Activated T-cell treated with anti-CD3 and anti-CD28 coated beads for 24 hours (primary cell): ENCODE measurements at places on chromosomes 7 and 10.

GRCh38 chr10:35909121-35909720 is 267.1 kb upstream of the FZD8 start:
- DNase-seq: no peak

- DNase-seq: no peak
These were observed 83.9 kb upstream of the ITGB1 start for GRCh38 chr10:33041783-33042437.

DNA sequence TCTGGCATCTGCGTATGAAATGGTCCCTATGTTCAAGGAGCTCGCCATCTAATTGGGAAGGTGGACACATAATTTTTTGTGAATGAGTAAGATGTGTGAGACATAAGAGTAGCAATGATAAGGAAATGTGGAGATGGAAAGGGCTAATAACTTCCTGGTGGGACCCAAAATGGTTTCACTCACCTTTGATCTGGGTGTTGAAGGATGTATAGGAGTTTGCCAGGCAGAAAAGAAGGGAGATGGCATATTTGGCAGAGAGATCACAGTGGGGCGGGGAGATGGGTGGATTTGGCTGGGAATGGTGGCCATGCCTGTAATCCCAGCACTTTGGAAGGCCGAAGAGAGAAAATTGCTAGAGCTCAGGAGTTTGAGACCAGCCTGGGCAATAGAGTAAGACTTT is 4.5 kb downstream of the POP7 start:
- DNase-seq: no peak

- DNase-seq: no peak
These were observed 5.8 kb upstream of the PRTFDC1 start for GRCh38 chr10:24958091-24958720.

DNA sequence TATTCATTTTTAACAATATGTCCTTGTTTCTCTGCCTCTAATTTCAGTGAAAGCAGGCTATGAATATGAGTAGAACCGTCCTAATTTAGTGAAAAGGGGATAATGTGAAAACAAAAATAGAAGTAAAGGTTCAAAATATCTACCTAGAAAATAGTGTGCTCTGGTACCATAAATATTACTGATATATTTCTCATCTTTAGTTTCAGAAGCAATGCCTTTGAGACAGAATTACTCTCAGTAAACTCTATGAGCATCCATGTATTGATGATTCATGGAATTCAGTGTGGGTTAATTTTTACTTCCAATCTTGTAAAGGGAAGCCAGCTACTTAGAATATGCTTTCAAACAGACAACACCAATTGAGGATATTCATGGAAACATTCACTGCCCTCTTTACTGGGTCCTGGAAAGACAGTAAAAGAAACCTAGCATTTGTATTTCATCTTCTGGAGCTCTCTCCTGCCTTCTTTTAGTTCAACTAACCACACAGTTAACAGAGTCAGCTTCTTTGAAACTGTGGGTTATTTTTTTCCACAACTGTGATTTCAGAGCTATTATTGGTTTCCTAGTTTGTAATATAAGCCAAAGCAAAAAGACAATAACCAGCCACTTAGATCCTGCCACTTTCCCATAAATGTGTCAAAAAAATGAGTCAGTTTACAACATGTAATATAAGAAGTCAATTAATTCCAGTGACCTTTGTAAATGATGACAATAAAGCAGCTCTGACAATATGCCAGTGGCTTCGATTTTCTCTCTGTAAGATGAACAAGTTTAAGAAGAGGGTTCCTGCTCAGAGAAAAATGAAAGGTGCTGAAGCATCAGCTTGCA is 1.7 kb downstream of the LRRN3 start:
- DNase-seq: no peak

DNA sequence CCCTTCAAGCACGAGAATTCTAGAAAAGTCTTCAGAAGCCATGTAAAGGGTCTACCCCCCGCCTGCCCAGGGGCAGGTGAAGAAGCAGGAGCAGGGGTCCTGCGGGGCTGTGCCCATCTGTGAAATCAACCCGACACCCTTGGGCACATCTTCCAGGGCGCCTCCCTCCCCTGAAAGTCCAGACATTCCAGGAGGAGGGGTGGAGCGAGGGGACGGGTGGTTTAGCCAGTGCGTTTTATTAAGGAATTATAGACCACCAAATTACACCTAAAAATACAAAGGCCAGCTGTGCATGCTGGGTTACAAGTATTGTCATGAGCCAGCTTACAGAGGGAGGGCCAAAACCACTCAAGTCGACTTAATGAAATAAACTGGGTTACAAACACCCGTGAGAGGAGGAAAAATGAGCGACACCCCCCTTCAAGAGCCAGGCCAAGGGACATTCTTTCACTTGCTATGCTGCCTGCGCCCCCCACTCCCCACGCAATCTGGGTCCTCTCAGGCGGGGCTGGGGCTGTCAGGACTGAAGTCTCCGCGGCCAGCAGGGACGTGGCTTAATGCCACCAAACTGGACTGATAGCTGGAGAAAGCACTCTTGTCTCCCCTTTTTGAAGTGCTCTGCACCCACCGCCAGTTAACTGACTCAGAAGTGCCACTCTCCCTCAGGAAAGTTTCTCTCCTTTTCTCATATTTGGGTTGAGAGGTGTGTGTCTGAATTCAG is 360.3 kb downstream of the FRMD4A start:
- no peak for DNase-seq

- DNase-seq: peak; percentile 42
These were observed at the start of gene GIMAP6 for GRCh38 chr7:150631866-150632864. GIMAP6 (minus strand) TSS chr7:150632385; CDS start chr7:150630142, 2,243 bp downstream.

- DNase-seq: peak; percentile 7
These were observed 82.9 kb downstream of the KIAA1549 start for GRCh38 chr7:138898255-138898654.

GRCh38 chr7:2803342-2803692 is 40.8 kb downstream of the GNA12 start:
- DNase-seq: no peak

GRCh38 chr10:13440185-13441061 is 88.4 kb downstream of the BEND7 start:
- peak; percentile 61 for DNase-seq

- no peak for DNase-seq
These were observed 558.1 kb downstream of the MAGI2 start for GRCh38 chr7:78895393-78895792.

- DNase-seq: no peak
These were observed 36.5 kb upstream of the EEPD1 start for GRCh38 chr7:36116347-36117202.

GRCh38 chr10:116774728-116775151 is 32.4 kb upstream of the HSPA12A start:
- no peak for DNase-seq

DNA sequence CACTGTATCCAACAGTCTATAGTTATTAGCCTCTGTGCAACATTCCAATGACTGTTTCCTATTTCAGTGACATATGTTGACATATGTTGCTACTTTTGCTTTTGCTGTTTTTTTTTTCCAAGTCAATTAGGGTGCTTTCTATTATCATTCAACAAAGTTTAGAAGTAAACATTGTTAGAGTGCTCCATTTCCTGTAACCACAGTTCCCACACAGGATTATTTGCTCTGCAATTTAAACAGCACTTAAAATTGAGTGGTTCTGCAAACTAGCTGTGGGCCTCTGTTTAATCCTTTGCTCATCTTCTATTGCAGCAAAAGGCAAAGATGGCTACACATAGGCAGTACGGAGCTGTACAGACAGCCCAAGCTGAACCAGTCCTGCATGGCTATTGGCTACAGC is 46.5 kb upstream of the PTN start:
- no peak for DNase-seq

DNA sequence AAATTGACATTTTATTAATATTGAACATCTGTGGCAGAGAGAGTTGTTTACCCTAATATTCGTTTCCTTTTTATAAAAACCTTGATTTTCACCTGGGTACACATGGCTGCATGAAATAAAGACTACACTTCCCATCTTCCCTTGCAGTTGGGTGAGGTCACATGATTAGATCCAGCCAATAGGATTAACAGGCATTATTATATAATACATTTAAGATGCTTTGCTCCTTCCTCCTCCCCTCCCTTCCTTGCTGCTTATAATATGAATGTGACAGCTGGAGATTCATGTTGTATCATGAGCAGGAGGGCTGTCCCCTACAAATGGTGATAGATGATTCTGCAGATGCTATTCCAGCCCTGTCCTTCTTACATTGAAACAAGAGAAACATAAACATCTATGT is 146.6 kb downstream of the SH2D4B start:
- DNase-seq: no peak

- no peak for DNase-seq
These were observed 30.4 kb downstream of the FOXK1 start for GRCh38 chr7:4712281-4713182.

GRCh38 chr10:119602241-119603095 is 5.7 kb upstream of the TIAL1 start:
- DNase-seq: no peak

GRCh38 chr7:150801946-150802771 is 1.6 kb downstream of the TMEM176A start:
- DNase-seq: no peak

GRCh38 chr7:137443616-137444015 is 100.1 kb upstream of the PTN start:
- DNase-seq: no peak

GRCh38 chr7:133822001-133822641 is 305.0 kb upstream of the LRGUK start:
- DNase-seq: no peak

DNA sequence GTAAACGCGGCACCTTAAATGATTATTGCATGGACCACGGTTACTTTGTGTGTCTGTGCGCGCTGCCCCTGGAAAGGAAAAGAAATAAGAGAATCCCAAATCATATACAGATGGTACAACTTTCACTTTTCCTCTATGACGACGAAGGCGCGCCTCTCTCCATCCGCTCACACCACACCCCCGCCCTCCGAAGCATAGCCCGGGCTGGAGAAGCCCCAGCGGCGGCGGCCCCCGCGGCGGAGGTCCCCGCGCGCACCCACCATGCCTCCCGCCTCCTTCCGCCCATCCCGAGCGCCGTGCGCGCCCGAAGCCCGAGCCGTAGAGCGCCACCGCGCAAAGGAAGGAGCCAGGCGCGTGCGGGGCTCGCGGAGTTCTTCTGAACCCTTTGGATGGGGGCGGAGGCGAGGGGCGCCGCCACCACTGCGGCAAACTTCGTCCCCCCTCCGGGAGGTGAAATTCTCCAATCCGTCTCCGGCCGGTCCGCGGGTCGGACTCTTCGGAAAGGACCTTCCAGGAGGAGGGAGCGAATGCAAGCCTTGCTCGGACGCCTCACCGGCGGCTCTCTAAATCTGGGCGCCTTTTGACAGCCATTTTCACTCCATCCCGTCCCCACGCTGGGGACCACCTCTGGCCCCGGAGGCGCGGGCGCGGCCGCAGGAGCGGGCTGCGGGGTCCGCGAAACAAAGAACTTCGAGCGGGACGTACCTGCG is 588 bp downstream of the GLI3 start:
- no peak for DNase-seq

- DNase-seq: no peak
These were observed 81.7 kb upstream of the NRP1 start for GRCh38 chr10:33416209-33416608.

GRCh38 chr7:129615018-129615417 is 3.5 kb downstream of the NRF1 start:
- no peak for DNase-seq

DNA sequence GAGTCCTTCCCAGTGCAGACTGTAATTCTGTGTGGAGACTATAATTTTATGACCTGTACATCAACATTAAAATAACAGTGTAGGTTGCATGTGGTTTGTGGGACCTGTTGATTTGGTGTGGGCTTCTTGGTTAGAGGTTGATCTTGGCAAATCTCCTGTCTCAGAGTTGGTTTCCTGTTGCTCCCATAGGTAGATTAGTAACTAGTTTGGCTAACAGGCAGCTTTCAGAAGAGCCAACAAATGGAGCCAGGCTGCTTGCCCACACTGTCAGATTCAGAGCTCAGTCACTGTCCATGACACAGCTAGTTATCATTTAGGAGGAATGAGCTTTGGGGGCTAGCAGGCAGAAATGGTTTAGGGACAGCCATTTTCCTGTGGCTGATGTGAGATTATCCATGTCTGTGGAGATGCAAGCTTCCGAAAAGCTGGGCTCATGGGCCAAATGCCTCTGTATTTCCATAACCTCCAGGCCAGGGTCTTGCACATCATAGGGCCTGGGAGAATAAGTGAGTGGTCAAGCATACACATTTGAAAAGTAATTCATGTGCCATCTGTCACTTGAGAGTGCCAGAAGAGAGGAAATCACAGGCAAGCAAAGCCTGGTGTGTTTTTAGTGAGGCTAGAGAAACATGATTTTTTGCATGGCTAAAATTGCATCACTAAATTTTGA is 33.4 kb downstream of the CCM2 start:
- DNase-seq: no peak

- no peak for DNase-seq
These were observed 52.6 kb downstream of the LARP4B start for GRCh38 chr10:878895-879294.

- no peak for DNase-seq
These were observed 94.5 kb upstream of the PFKP start for GRCh38 chr10:2972810-2973209.

GRCh38 chr7:156279635-156280034 is 360.9 kb upstream of the RNF32 start:
- DNase-seq: no peak

DNA sequence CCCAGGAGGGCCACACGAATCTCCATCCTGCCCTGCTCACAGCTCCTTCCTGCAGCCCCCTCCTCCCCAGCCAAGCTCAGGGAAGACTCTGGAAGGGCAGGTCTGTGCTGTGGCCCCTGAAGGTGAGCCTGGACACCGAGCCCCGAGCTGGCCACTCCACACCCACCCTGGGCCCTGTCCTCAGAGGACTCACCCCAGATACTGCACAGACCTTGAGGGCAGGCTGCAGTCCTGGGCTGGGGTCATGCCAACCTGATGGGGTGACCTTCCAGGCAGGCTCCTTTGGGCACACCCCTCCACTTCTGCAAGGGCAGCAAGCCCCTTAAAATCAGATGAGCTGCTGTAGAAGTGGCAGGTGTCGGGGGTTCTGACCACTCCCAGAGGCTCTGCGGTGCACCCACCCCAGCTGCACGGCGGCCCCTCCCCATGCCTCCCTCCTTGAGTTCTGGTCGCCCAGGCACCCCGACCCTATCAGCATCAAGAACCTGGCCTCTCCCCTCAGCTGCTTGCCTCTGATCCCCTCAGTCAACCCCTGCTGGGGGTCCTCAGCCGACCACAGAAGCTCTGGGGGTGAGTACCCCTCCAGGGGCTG is 24.3 kb downstream of the YKT6 start:
- no peak for DNase-seq

DNA sequence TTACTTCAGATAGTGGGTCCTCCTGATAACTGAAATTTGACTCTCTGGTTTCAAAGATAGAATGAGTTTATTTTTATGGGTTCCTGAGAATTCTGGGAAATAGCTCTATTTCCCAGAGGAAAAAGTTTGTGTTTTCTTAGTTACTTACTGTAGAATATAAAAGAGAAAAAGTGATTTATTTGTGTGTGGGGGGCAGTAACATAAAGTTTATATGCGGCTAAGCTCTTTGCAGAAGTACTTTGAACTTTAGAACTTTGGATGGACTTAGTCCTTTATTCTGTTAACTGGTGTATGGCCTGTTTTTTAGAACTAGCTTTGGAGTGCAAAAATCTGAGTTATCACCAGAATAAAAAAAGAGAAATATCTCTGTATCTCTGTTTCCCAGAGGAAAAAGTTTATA is 157.1 kb downstream of the BBS9 start:
- no peak for DNase-seq
